NCI-H524 treated with DMSO at 0.1 percent for 48 hours (cell line): ENCODE measurements at places on chromosomes 2 and 18.

DNA sequence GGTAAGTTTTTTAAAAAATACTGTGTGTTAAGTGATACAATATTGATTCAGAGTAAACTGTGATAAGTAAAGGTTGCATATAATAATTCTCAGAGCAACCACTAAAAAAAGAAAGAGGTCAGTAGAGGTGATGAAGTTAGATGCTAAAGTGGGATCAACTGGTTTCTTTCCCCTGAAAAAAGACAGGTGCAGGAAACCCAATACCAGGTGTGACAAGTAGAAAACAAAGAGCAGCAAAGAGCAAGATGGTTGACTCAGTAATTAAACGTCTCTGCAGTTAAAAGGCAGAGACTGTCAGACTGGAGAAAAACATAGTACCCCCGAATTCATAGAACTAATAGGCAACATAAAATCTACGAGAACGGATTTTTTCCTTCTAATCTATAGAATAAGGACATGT is 128.3 kb downstream of the ATP9B start:
- DNase-seq: no peak

DNA sequence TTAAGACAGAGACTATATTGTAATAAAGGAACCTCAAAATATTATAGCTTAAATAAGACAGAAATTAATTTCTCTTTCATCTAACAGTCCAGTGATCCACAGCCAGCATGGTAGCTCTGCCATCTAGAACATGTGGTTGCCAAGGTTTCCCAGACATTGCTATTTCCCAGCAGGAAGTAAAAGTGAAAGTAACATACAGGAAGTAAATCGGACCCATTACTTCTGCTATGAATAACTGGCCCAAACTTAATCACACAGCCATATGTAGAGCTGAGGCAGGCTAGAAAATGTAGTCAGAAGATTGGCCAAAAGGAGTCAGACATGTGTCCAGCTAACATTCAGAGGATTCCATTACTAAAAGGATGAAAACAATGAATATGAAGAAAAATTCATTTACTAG is 71.0 kb downstream of the NOL4 start:
- DNase-seq: no peak

DNA sequence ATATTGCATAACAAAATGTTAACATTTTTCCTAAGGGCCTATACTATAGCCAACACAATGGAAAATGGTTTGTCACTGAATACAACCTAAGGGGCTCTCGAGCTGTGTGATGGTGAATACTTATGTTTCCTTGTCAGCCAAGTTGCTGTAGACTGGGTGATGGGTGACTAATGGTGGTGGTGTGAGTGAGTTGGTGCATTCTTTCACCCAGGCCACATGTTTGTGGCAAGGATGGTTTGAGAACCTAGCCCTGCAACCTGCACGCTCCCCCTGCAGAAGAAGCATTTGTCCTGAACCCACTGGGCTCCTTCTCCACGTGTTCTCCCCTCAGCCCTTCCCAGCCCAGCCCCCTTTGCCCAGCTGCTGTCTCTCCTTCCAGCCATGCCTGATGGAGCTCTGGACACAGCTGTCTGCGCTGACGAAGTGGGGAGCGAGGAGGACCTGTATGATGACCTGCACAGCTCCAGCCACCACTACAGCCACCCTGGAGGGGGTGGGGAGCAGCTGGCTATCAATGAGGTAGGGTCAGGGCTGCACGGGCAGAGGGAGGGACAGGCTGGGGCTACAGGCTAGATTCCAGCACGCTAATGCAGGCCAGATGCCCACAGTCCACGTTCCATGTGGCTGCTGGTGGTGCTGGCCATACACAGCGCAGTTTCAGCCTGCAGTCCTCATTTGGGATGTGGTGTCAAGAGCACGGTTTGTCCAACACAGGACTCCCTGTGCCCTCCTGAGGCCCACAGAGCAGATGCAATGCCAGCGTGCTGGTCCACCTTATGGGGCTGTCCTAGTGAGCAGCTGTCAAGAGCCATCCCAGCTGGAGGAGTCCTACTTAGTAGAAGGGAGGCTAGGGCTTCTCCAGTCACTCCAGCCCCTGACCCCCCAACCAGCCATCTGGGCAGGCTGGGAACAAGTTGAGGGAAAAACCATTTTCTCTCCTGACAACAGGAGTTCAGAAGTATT is 65.4 kb downstream of the FAM168B start:
- DNase-seq: no peak

DNA sequence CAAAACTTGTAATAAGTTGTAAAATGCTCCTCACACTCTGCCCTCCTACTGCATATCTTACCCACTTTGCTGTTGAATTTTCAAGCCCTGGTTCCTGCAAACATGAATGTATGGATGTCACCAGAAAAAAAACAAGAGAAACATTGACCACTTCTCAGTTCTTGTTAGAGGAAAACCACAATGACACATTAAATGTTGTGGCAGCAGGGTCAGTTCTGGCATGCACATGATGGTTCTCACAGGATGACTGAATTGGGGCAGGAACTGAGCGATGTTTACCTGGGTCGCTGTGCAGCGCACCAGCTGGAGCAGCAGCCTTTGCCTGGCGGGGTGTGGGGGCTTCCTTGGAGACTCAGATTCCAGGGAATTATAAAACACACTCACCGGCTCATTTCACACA is 14.0 kb upstream of the PRKCE start:
- no peak for DNase-seq

DNA sequence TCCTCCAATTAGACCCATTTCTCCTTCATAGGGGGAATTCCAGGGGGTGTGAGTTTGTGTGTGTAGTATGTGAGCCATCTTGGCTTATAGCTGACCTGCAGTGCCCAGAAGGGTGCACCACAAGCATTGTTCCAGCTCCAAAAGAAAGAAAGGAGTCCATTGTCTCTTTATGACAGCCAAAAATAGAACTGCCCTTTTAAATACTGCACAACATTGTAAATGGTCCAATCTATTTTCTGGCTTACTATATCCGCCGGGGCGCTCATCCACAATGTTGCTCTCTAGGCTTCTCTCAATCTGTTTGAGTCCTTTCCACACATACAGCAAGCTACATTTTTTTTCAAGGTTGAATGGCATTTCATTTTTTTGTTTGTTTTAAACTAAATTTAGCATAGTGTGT is 517.5 kb downstream of the STK39 start:
- DNase-seq: no peak
